ENCODE measurements at places on chromosomes 4 and X. TPM values are rescaled to one million over a fixed set of nuclear protein-coding genes. Genes with fewer than 3 reads are reported as not detected.
A peak's percentile ranks its signal among the peaks of the same experiment; 100 is the strongest.

DNA sequence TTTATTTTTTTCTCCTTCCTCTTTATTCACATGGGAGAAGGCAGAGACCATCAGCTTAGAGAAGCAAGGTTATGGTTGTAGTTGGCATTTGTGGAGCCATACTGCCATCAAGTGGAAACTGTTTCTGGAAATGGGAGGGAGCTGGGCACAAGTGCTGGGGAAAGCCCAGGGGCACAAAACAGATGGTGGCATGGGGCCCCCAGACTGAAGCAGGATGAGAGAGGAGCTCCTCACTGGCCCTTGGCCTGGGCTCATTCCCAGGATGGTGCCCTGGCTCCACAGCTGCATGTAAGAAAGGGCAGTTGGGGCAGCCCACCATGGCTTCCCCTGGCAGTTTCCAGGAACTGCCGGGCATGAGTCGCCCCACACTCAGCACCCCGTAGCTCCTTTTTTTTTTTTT lies 59.2 kb downstream of the NBDY start:
- H3K4me1 ChIP-seq = peaks cover 45% of the 10 kb centered on the region
- no peak for DNase-seq
- H3K36me3 ChIP-seq = peaks cover 11% of the 10 kb centered on the region
- peak overlapping the region; percentile 73 for H3K27ac ChIP-seq

DNA sequence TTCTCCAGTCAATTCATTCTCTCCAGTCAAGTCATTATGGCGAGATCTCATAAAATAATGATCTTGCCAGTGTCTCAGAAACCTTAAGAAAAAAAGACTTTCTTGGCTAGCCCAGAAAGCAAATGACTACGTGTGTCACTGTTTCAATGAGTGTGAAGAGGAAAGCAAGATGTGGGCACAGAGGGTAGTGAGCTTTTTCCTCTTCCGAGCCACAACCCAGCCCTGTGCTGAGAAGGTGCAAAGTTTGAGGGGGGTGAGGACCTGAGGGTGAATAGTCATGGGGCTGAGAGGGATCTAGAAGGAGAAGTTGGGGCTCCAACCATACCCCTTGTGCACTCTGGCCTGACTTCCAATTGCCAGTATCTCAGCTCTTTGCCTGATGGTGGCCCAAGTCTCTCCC lies 85.6 kb upstream of the EGFL6 start:
- no peaks in the 10 kb centered on the region for H3K36me3 ChIP-seq
- no peaks in the 10 kb centered on the region for H3K27me3 ChIP-seq
- peaks cover 18% of the 10 kb centered on the region for H3K4me1 ChIP-seq
- no peak overlapping the region for H3K4me3 ChIP-seq
- H3K27ac ChIP-seq = no peak overlapping the region

GRCh38 chrX:1500701-1501624 lies 36.0 kb downstream of the P2RY8 start:
- H3K27me3 ChIP-seq = no peaks in the 10 kb centered on the region
- H3K36me3 ChIP-seq = peaks cover 11% of the 10 kb centered on the region
- peak overlapping the region; percentile 80 for H3K27ac ChIP-seq
- DNase-seq = no peak
- no peak overlapping the region for H3K4me3 ChIP-seq

DNA sequence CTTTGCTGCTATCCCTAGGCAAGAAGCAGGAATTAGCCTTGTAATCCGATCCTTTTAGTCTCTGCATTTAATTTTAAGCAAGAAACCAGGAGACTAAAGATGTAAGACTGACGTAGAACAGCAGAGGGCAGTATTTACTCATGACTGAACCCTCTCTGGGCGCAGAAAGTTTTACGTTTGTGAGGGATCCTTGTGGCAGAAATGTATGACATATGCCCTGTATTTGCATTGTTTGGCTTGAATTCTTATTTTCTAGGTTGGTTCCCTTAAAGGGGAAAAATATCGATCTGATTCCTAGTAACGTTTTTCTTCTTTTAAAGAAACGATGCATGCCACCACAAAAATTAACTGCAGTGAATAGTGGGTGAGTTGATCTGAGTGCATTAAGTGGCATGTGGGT lies 1.3 kb upstream of the FAT4 start:
- H3K4me1 ChIP-seq = peaks cover 32% of the 10 kb centered on the region
- no peaks in the 10 kb centered on the region for H3K36me3 ChIP-seq
- peaks cover 64% of the 10 kb centered on the region for H3K27me3 ChIP-seq
- no peak overlapping the region for H3K27ac ChIP-seq

The CSAG2 gene
- 0.23 TPM for total RNA-seq

DNA sequence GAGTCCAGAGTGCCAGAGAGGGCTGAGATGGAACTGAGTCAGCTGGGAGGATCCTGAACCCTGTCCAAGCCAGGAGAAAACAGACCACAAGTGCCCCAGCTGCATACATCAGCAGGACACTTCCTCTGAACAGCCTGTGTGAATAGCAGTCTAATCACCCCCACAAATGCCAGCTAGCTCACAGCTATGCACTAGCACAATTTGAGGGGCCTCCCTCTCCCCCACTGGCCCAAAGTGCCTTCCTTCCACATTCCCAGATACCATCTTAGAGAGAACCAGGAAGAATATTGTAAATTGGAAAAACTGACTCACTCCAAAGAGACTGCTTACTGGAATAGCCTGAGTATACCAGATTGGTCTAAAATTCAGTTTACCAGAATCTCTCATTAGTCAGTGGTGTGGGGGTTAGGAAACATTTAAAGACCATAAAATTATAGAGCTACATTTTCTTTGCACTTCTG lies 292.6 kb upstream of the KLF3 start:
- H3K27ac ChIP-seq = no peak overlapping the region
- H3K36me3 ChIP-seq = peaks cover 3% of the 10 kb centered on the region
- H3K4me3 ChIP-seq = no peak overlapping the region
- peaks cover 35% of the 10 kb centered on the region for H3K4me1 ChIP-seq
- no peaks in the 10 kb centered on the region for H3K27me3 ChIP-seq

GRCh38 chr4:111269439-111269838 lies 646.6 kb upstream of the PITX2 start:
- H3K4me3 ChIP-seq = no peak overlapping the region
- DNase-seq = no peak

DNA sequence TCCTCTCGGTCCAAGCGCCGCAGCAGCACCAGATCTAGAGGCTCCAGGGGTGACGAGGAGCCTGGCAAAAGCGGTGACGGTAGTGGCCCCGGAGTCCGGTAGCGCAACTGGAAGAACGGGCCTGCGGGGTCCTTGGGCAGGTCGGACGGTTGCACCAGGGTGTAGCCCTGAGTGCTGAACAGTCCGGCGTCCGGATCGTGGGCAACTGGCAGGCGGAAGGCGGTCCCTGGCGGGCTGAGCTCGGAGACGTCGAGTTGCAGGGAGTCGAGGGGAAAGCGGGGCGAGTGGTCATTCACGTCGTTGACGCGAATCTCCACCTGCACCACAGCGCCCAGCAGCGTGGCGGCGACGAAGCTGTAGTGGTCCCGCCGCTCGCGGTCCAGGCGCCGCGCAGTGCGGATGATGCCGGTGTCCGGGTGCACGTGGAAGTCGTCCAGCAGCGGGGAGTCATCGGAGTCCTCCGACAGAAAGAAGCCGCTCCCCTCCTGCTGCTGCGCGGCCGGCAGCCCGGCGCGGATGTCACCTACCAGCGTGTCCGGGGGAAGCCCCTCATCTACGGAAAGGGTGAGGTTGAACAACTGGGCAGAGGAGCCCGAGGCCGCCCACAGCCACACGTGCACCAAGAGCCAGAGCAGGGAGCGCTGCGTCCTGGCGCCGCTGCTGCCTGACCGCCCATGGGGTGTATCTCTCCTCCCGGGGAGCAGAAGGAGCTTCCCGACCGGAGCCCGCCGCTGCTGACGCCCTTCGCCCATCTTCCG lies 837 bp downstream of the DCHS2 start:
- peak; percentile 59 for DNase-seq
- peaks cover 55% of the 10 kb centered on the region for H3K27me3 ChIP-seq
- H3K4me3 ChIP-seq = peak overlapping the region; percentile 67
- H3K27ac ChIP-seq = no peak overlapping the region

The HHIP gene
- not detected for total RNA-seq

The CRMP1 gene
- total RNA-seq = not detected

GRCh38 chr4:83009529-83009928 lies 1.1 kb downstream of the LIN54 start:
- DNase-seq = no peak
- H3K27ac ChIP-seq = peak overlapping the region; percentile 92
- H3K4me3 ChIP-seq = peak overlapping the region; percentile 99
- peaks cover 46% of the 10 kb centered on the region for H3K4me1 ChIP-seq
- H3K36me3 ChIP-seq = peaks cover 6% of the 10 kb centered on the region
- H3K27me3 ChIP-seq = no peaks in the 10 kb centered on the region

DNA sequence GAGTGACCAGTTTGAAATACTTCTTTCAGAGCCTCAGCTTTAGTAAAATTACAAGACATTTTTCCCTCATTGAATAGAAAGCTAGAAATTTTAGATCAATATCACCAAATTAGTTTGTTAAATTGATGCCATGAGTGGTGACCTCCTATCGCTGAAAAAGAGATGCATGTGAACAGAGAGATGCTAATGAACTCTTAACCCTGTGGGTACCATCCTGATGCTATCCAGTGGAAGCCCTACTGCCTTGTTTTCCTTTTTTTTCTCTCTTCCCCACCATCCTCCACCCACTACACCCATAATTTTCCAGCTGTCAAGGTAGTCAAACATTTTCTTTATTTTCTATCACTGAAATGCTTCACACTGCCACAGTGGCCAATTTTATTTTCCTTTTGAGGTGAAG lies 61.9 kb downstream of the PPEF1 start:
- H3K4me3 ChIP-seq = no peak overlapping the region
- DNase-seq = no peak
- no peak overlapping the region for H3K27ac ChIP-seq
- no peaks in the 10 kb centered on the region for H3K36me3 ChIP-seq

GRCh38 chrX:3697220-3697684 lies 16.2 kb downstream of the PRKX start:
- no peak overlapping the region for H3K4me3 ChIP-seq
- H3K27ac ChIP-seq = no peak overlapping the region
- peaks cover 11% of the 10 kb centered on the region for H3K36me3 ChIP-seq
- no peak for DNase-seq
- H3K27me3 ChIP-seq = no peaks in the 10 kb centered on the region

The PPARGC1A gene
- not detected for total RNA-seq

GRCh38 chrX:24485976-24486680 lies 21.0 kb downstream of the PDK3 start:
- H3K4me1 ChIP-seq = peaks cover 47% of the 10 kb centered on the region
- H3K27me3 ChIP-seq = no peaks in the 10 kb centered on the region
- peak overlapping the region; percentile 37 for H3K27ac ChIP-seq
- DNase-seq = no peak
- no peak overlapping the region for H3K4me3 ChIP-seq
- H3K36me3 ChIP-seq = peaks cover 12% of the 10 kb centered on the region

The ZAR1 gene
- not detected for total RNA-seq

DNA sequence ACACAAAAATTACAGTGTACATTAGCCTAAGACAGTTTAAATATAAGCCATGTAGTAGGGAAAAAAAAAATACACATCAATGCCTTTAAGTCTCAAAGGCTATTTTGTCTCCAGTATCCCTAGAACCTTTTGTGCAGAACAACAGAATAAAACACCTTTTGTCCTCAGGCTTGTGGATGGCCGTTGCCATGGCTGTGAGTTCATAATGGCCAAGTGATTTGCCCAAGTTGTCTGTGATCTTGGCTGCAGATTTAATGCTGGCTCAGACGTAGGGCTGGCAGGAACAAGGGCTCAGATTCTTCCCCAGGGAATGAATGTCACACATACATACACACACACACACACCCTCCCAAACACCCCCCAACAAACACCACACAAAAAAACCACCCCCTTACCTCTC lies 25.3 kb downstream of the GPM6B start:
- H3K27me3 ChIP-seq = peaks cover 2% of the 10 kb centered on the region
- no peak overlapping the region for H3K27ac ChIP-seq
- no peak for DNase-seq
- H3K4me3 ChIP-seq = no peak overlapping the region
- no peaks in the 10 kb centered on the region for H3K36me3 ChIP-seq
- no peaks in the 10 kb centered on the region for H3K4me1 ChIP-seq

The CDKL2 gene
- 0.62 TPM for total RNA-seq

- peaks cover 1% of the 10 kb centered on the region for H3K4me1 ChIP-seq
- no peak overlapping the region for H3K4me3 ChIP-seq
- H3K36me3 ChIP-seq = no peaks in the 10 kb centered on the region
- no peak overlapping the region for H3K27ac ChIP-seq
Observed at GRCh38 chrX:77930581-77930980, 20.1 kb downstream of the ATP7A start.

DNA sequence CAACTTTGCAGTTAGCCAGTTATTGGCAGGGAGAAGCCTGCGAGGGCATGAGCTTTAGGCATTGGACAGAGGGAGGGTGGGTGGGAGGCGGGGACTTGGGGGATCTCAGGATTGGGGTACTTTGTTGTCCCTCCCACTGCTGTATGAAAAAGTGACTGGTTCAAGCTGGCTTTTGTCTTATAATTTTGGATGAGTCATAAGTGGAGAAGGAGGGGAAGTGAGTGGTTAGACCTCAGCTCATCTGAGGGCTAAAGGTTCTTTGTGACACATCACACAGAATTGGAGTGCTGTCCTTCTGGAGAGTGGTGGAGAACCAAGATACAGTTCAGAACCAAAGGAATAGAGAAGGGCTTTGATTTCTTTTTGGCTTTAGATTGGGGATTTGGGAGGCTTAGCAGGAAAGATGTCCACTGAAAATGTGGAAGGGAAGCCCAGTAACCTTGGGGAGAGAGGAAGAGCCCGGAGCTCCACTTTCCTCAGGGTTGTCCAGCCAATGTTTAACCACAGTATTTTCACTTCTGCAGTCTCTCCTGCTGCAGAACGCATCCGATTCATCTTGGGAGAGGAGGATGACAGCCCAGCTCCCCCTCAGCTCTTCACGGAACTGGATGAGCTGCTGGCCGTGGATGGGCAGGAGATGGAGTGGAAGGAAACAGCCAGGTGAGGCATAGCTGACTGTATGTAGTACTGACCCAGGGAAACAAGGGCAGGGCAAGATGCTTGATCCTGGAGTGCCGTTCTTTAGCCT lies at the start of gene SLC4A4:
TSS of gene SLC4A4 (plus strand) at position 175 of the 748 bp plus-strand sequence.
- no peak within 1 kb of the TSS for H3K4me3 ChIP-seq
- peaks cover 5% of the 10 kb centered on the region for H3K27me3 ChIP-seq
- H3K27ac ChIP-seq = no peak within 1 kb of the TSS

The GABRQ gene
- 0.02 TPM for total RNA-seq

DNA sequence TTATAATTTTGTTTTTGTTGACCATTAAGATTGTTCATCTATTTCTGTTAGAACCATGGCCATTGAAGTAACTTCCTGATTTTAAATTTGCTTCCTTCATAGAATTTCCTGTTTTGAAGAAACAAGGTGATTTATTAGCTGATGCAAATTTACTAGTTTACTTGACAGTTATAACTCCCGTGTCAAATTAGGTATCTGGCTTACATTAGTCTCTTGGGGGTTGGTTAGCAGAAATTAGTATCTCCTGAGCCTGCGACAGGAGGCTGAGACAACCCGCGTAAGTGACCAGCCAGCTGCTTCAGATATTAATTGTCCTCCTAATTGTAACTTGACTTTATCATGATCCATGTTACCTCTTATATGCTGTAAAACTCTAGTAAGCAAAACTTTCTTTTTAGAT lies 154.3 kb downstream of the CFAP299 start:
- no peak overlapping the region for H3K27ac ChIP-seq
- no peak for DNase-seq
- peaks cover 12% of the 10 kb centered on the region for H3K36me3 ChIP-seq
- no peaks in the 10 kb centered on the region for H3K27me3 ChIP-seq
- H3K4me1 ChIP-seq = peaks cover 43% of the 10 kb centered on the region
- no peak overlapping the region for H3K4me3 ChIP-seq

The LRRC66 gene
- total RNA-seq = 0.16 TPM

The TKTL1 gene
- total RNA-seq = 0.23 TPM
